ENCODE measurements at places on chromosomes 1 and 21.

DNA sequence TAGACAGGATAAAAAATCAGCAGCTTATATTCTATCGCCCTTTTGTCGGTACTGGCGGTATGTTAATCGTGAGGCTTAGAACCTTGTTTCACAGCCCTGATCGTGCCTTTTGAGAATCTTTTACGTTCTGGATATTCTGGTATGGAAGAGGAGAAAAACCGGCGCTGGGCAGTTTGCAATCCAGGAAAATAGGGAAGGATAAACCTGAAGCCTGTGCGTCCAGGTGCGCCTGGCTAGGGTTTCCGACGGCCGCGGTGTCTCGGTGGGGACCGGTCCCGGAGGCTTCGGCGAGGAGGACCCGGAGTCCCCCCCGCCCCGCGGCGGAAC is 258 bp upstream of the SYPL2 start:
- no peak for DNase-seq

GRCh38 chr1:204409836-204410687 is 1.6 kb downstream of the PPP1R15B start:
- DNase-seq: no peak

DNA sequence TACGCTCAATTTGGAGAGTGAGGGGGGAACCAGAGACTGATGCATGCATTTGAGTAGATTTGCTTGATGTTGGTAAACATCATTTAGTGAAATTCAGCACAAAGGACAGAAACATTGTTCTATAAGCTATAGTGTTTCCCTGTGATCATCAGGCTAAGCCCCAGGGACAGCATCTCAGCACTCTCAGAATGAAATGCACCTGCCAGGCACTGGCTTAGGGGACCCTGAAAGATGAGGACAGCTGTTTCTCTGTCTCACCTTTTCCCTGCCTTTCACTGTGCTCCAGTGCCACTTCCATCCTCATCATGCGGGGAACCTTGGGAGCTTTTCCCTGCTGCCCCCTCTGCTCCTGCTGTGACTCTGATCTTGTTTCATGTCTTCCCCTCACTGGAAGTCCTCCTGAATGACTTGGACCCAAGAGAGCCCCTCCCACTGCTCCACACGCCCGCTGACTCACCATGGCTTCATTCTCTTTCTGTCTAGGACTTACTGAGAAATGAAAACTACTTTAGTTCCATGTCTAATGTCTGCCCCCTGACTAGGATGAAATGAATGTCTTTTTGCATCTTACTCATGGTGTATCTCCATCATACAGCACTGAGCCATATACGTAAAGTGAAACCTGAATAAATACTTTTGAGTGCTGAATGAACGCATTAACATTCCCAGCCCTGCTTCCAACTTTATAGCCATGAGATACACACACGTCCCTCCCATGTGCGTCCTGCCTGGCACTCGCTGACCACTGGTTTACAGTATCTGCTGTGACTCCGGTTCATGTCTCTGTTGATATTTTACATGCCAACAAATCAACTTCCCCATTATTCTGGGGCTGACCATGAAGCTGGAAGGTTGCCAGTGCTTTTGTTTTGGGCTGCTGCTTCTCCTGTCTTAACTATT is 182.0 kb downstream of the PCP4 start:
- no peak for DNase-seq

GRCh38 chr1:34806396-34806795 is 13.6 kb downstream of the GJA4 start:
- no peak for DNase-seq

DNA sequence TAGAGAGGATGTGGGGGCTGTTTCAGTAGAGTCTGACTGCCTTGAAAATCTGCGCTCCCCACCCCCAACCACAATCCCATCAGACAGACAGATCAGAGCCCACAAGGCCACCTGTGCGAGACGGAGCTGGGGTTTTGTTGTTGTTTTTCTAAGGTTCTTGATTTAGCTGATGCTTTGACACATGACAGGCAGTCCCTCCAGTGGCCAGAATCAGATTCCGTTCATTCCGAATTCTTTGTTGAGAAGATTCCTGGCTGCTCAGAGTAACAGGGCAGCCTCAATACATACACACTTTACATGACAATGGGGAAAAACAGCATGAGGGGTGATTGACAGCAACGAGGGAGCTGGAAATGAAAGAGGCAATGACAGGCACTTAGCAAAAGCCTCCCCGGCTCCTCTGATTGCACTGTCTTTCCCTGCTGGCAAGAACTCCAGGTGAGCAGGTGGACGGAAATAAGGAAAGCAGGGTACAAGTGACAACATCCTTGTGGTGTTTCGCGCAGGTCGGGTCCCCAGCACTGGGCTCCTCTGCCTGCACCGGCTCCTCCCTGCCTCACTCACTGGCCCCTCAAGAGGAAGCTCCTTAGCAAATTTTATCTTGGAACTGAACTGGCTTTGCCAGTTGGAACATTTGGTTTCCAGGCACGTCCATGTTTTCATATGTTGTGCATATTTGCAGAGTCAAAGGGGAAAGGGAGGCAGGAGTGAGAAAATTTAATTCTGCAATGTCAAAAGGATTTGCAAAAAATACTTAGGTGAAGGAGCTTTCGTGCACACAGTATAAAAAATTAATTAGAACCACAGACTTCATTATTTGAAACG is 148.7 kb downstream of the PGBD5 start:
- DNase-seq: no peak

DNA sequence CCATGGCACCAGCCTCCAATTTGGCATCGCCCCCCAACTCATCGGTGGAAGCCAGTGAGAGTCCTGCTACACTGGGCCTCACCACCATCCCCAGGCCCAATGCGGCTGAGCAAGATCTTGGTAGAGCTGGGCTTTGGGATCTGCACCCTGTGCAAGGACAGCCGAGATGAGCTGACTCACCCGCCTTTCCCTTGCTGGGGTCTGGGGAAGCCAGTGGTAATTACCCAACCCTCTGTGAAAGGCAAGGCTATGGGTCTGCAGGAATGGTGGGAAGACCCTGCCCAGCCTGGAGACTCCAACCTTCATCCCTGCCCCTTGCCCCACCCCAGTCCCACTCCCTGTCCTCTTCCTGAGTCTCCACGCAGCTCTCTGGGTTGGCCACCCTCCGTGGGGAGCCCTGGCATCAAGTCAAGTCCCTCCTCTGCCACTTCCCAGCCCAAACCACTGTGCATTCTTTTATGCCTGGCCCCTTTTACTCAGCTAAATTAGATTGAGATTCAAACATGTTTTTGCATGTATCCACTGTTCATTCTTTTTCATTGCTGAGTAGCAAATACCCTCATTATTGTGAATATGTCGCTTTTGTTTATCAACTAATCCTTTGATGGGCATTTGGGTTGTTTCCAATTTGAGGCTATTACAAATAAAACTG is 8.8 kb downstream of the SMCP start:
- no peak for DNase-seq
